ENCODE measurements at places on chromosomes 5 and 9.

- DNase-seq: no peak
Measured at GRCh38 chr9:129891569-129891968, 56.3 kb downstream of the USP20 start.

DNA sequence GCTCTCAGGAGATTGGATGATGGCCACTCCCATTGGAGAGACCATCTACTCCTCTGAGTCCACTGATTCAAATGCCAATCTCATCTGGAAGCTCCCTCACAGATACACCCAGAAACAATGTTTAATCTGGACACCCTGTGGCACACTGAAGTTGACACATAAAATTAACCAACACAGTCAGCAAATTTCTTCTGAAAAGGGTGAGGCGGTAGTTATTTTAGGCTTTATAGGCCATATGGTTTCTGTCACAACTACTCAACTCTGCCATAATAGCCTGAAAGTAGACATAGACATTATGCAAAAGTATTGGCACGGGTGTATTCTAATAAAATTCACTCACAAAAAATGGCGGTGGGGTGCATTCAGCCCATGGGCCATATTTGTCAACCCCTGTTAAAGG is 244.5 kb upstream of the VLDLR start:
- DNase-seq: no peak

GRCh38 chr9:21558615-21559401 is 76.7 kb upstream of the IFNE start:
- DNase-seq: no peak

DNA sequence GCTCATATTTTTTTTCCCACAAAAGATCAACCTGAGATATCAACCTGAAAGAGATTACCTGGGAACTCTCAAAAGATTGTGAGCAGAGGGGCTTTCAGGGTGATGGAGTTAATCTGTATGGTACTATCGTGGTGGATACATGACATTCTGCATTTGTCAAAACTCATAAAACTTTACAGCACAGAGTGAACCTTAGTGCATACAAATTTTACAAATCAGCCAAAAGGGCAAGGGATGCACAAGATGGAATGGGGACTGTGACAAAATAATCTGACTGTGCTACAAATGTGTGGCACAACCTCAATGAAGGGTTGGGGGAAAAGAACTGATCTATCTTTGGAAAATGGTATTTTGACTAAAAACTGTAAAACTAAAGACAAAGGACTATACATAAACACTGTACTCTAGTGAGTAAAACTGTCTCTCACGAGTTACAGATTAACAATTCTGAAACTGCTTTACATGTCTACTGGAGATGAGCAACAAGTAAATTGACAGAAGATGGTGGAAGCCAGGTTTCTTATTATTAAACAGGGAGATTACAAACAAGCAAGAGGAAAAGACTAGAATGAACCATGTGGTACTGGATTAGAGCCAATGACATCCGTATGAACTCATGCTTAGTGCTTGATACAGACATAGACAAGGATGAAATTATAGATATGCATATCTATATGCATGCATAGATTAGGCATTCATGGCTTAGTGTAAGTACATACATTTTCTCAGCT is 24.8 kb upstream of the RLN1 start:
- DNase-seq: no peak

GRCh38 chr9:113298924-113299770 is 4.0 kb downstream of the RNF183 start:
- no peak for DNase-seq

DNA sequence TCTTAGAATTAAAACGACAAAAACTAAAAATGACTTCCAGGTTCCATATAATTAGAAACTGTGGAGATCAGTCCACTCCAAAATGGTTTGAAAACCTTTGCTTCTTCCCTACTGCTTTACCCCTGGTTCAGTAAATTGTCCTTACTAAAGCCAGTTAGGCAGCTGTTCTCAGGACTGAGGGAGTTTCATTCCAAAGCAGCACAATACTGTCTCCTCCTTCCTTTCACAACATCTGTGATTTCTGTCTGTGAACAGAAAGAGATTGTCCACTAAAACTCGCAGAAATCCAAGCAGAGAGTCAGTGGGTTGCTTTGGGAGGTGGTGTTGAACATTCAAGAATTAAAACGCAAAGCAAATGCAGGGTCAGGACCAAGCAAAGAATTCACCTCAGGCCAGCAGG is 740.8 kb upstream of the ZNF608 start:
- no peak for DNase-seq

DNA sequence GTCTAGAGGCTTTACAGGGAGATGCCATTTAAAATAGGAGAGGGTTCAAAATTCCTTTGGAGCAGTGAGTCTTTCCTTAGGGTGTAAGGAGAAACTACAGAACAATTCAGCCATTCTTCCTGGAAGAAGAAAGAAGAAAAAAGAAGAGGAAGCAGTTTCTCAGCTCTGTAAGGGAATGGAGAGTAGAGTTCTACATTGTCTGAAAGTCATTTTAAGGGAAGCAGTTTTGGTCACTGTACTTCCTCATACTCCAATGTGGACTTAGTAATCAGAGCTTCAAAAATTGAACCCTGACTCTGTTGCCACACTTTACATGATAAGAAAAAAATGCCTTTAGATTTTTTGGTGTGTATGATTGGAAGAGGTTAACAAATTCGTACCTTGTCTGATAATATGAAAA is 122.4 kb downstream of the LRRC70 start:
- no peak for DNase-seq

- no peak for DNase-seq
Measured at GRCh38 chr9:116027096-116027495, 126.5 kb upstream of the PAPPA start.

GRCh38 chr5:179495906-179496455 is 54.4 kb upstream of the RUFY1 start:
- no peak for DNase-seq

DNA sequence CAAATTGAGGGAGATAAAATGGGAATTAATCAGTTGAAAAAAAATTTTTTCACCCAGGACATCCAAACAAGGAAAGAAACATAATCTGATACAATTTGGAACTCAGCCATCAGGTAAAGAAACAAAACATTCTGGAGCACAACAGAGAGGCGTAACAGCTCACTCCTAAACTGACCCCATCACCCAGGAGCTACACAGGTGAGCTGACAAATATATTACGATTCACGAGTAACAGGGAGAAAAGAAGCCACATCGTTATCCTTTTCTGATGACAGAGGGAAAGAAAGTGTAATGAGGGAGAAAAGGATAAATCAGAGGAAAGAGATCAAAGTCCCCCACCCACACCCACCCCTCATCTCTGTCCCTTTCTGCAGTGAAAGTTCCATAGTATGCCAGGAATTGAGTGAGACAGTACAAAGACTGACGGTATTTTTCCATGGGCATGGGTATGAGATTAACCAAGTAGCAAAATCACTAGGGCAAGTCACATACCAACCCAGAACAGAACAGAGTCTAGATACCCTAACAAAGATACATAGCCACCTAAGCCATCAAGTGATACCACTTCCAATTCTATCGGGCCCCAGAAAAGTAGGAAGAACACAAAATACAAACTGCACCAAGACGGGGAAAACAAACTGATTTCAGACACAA is 45.4 kb downstream of the TMEM245 start:
- DNase-seq: no peak

DNA sequence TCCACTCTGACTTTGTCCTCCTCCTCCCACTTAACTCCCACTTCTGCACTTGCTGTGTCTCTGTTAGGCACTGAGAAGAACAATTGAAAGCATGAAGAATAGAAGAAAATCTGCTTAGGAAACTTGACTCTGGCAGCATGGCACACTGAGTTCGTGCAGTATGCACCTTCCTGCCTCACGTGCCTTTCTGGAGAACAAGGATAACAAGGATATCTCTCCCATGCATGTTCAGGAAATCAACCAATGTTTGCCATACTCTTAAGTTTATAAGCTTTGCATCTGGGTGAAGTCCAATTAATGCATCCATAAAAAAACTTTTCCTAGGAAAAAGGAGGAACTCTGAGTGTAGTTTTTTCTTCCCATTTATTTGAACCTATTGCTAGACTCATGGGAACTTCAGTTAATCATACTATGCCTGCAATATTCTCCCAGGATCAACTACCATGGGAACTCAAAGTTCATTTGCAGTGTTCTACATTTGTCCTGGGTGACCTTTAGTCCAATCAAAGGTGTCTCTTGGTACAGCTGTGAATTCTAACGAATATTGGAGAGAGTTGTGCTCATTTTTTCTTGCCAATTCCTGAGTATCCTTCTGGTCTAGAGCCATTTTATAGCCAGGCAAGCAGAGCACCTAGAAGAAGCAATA is 227.0 kb downstream of the ENC1 start:
- DNase-seq: no peak

DNA sequence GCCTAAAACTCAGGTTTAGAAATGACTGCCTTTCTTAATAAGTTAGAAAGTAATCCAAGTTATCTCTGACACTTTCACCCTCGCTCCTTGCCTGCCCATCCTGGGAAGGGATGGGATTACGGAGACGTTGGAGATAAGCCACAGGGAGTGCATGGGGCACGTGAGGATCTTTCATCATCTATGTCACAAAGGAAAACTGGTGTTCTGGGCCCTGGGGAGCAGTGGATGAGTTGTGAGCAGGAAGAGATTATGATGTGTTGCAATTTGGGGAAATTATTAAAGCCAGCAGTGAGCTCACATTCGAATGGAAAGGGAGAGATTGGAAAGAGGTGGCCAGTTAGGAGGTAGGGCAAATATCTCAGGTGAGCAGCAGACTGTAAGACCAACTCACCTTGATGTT is 12.8 kb downstream of the AFAP1L1 start:
- no peak for DNase-seq

- DNase-seq: no peak
Measured at GRCh38 chr9:95171596-95171995, 145.9 kb downstream of the FANCC start.
